ENCODE measurements at places on chromosomes 6 and 20.

GRCh38 chr6:117961301-117961700, 54.2 kb downstream of the SLC35F1 start:
- no peak for DNase-seq

- no peak for DNase-seq
Observed at GRCh38 chr6:75378101-75378500, 93.5 kb upstream of the TMEM30A start.

DNA sequence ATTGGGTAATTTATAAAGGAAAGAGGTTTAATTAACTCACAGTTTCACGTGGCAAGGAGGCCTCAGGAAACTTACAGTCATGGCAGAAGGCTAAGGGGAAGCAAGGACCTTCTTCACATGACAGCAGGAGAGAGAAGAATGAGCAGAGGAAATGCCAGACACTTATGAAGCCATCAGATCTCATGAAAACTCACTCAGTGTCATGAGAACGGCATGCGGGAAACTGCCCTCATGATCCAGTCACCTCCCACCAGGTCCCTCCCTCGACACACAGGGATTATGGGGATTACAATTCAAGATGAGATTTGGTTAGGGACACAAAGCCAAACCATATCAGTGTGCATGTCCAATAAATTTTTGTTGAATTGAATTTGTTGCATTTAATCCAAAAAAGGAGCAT, 52.0 kb downstream of the ECT2L start:
- DNase-seq = no peak

DNA sequence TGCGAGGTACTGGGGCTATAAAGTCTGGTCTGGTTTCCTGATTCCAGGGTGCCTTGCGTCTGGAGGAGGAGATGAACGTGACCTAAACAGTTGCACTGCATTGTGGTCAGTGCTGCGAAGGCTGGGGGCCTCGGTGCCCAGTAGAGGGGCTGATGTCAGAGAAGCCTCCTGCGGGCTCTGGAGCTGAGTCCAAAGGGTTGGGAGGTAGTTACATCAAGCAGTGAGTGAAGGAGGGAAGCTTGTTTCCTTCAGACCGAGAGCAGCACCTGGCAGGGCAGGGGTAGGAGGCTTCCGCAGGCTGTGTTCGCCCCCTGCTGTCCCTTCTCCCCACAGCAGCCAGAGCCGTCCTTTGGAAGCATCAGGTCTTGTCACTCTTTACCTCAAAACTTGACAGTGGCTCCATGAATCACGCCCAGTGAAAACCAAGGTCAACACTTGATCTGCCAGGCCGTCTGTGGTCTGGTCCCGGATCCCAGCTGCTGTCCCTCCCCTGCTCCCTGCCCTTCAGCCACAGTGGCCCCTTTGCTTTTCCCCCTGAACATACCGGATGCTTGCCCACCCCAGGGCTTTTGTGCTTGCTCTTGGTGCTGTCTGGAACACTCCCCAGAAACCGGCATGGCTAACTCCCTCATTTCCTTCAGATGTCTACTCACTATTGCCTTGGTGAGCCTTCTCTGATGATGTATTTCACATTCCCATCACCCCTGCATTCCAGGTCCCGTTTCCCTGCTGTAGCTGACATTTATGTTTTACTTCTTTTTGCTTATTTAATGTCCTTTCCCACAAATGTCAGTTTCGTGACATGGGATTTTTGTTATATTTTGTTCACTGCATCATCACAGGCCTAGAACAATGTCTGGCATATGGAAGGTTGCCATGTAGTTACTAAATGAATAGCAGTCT, 7.0 kb downstream of the DYNLRB1 start:
- DNase-seq = peak; percentile 45

GRCh38 chr20:10863337-10864060, 189.7 kb upstream of the JAG1 start:
- DNase-seq = no peak

DNA sequence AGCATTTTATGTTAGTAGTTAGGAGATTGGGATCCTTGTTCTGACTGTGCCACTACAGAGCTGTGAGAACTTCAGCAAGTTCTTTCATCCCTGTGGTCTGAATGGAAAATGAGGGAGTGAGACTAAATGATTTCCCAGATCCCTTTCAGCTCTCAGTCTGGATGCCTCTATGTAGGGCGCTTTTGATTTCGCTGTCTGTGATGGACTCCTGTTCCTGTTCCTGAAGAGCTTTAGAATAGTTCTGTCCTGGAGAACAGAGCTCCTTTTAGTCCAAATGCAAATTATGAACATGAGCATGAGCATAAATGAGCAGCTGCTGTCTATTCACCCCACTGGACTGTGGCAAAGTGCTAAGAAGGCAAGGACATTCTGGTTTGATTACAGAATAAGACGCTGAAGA, 61.4 kb upstream of the NT5E start:
- DNase-seq = no peak

DNA sequence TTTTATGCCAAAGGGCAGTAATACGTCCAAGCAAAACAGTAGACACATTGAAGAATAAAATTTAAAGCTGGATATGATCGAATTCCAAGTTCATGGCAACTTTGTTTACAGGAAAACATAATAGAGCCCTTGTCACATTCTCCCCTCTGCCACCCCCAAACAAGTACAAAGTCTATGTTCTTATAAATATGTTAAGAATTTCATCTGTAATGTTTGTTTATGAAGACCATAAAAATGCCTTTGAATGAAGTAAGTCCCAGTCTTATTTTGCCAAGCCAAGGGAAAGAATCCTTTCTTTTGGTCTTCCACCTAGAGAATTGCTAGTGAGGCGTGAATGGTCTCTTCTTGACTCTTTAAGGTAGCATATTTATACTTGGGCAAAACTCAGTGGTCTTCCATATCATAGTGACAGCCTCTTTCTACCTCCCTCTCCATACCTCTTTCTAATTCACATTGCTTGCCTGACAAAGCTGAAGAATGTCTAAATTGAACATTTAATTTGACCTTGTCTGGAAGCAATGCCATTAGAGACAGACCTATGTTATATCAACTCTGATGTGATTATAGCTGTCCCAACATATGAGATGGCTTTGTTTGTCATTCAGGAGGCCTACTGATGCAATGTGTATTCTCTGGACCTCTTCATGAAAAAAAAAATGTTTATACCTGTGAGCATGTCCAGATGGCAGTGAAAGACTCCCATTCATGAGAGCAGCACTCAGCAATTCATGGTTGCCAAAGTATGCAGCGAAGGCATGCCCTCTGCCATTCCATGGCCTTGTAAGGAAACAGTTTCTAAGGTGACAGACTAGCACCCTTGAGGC, 70.6 kb upstream of the CCN2 start:
- DNase-seq = no peak

- DNase-seq = no peak
Observed at GRCh38 chr6:137291441-137291840, 72.3 kb upstream of the IFNGR1 start.

GRCh38 chr6:52598123-52598823, 21.4 kb upstream of the TRAM2 start:
- peak; percentile 36 for DNase-seq

DNA sequence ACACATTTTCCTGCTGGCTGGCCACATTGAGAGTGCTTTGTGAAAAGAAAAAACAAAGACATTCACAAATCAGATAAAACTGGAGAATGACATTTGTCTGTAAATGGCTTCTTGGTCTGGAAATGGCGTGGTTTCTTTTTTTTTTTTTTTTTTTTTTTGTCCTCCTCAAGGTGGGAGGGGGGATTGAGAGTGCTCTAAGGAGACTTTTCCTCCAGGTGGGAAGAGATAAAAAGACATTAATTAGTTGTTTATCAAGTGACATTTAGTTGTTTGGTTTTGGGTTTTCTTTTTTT, 40.4 kb downstream of the GNAS start:
- DNase-seq = no peak

GRCh38 chr20:9807136-9807535, 31.7 kb downstream of the PAK5 start:
- DNase-seq = no peak

- no peak for DNase-seq
Observed at GRCh38 chr20:62736407-62737071, 27.9 kb downstream of the NTSR1 start.

DNA sequence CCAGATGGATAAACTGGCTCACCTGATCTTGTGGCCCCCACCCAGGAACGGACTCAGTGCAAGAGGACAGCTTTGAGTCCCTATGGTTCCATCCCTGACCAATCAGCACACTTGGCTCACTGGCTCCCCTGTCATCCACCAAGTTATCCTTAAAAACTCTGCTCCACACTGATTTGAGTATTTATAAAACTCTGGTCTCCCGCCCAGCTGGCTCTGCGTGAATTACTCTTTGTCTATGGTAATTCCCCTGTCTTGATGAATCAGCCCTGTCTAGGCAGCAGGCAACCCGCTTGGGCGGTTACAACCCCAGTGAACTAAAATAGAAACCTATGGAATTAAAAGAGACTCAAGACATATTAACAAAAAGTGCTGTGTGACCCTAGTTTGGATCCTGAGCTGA, 38.1 kb upstream of the CD83 start:
- no peak for DNase-seq

GRCh38 chr20:53079261-53079691, 107.1 kb downstream of the TSHZ2 start:
- DNase-seq = no peak

GRCh38 chr6:14655201-14656061, 537.9 kb downstream of the CD83 start:
- no peak for DNase-seq

DNA sequence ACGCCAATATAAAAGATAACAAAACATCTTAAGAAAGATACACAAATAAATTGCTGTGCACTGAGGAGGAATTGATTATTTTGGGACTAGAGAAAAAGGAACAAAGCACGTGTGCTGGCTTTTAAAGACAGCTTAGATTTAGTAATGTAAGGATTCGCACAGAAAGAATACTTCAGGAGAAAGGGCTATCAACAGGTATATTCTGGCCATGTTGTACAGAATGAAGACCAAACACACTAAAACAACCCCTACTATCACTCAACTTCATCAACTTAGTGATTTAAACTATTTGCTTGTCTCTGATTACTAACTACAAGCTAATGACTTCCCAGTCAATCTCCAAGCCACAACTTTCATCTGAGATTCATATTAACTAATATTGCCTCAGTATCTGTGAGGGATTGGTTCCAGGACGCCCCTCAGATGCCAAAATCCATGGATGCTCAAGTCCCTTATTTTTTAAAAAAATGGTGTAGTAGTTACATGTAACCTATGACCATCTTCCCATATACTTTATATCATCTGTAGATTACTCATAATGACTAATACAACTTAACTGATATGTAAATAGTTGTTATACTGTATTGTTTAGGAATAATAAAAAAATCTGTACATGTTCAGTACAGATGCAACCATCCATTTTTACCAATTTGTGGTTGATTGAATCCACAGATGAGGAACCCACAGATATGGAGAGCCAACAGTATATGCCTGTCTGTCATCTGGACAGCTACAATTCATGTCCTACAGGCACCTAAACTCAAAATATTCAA, 4.5 kb downstream of the DEK start:
- DNase-seq = no peak

- DNase-seq = no peak
Observed at GRCh38 chr20:51565298-51566144, 23.0 kb upstream of the NFATC2 start.

GRCh38 chr20:57257701-57258453, 8.6 kb downstream of the BMP7 start:
- no peak for DNase-seq

DNA sequence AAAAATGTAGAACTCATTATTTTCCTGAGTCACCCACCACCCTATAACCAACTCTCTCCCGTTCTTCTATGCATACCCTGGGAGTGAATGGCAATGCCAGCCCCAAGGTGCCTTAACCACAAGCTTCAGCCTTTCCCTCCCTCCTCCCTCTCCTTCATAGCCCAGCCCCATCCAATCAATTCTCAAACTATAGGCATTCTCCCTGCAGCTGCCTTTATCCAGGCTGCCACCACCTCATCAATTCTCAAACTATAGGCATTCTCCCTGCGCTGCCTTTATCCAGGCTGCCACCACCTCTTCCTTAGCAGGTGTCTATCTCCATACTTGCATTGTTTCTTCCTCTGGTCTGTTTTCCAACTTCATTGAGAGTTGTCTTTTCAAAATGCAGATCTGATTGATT, 77.1 kb downstream of the PLEKHG1 start:
- no peak for DNase-seq

DNA sequence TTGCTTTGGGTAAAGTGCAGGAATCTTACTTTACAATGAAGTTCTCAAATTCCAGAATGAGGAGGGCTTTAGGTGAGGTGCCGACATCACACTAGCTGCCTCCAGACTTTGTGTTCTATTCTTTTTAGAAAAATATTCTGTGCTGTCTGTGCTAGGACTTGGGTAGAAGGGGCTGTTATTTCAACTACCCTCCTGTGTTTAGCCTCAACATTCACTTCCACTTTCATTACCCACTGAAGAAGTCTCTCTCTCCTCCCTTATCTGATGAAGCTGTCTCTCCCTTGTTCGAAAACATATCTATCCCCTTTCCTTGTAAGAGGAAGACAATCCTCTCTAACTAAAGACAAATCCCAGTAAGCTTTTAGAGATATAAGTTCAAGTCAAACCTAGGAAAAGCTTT, 25.0 kb upstream of the BRPF3 start:
- no peak for DNase-seq

DNA sequence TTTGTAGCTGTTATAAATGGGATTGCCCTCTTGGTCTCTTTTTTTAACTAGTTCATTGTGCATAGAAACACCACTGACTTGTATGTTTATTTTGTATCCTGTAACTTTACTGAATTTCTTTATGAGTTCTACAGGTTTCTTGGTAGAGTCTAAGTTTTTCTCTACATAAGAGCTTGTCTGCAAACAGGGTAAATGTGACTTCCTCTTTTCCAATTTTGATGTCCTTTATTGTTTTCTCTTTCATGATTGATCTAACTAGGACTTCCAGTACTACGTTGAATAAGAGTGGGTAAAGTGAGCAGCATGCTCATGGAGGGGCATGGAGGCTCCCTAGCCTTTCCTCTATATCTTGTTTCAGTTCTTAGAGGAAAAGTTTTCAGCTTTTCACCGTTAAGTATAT, 3.0 kb upstream of the WFDC10A start:
- DNase-seq = no peak

- no peak for DNase-seq
Observed at GRCh38 chr6:38141085-38141484, 321.6 kb downstream of the ZFAND3 start.

GRCh38 chr20:48041078-48041780, 255.9 kb upstream of the SULF2 start:
- no peak for DNase-seq
